Mammary epithelial cell (primary cell): ENCODE measurements at places on chromosomes 2 and 18.

GRCh38 chr2:205390866-205391265, 291.4 kb upstream of the NRP2 start:
- DNase-seq: no peak

DNA sequence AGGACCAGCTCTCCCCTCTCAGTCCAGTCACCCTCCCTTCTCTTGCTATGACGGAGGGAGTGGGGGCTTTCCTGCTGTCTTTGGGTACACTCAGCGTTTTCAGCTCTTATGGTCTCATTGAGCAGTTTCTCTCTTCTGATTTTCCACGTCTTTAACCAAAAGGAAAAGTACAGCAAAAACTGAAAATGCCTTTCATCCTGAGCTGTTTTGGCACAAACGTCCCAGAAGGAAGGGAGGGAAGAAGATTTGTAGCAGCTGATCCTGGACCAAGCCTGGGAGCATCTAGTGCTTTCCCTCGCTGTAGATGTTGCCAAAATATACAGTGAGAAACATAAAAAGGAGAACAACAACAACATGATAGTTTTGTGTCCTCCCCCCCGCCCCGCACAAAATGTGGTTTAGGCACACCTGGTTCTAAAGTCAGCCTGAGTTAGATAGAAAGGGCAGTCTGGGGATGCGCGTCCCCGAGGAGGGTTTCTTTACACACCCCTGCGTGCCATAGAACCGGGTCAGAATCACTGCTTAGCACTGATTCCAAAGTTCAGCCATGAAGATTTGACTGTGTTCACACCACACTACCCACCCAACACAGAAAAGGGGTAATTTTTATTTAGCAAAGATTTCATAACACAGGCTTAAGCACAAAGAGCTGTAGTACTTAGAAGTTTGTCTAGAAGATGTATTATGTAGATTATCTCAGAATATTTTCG, 53.4 kb downstream of the SLC40A1 start:
- DNase-seq: no peak

GRCh38 chr2:98123286-98123685, 36.3 kb downstream of the VWA3B start:
- DNase-seq: no peak

GRCh38 chr2:152446213-152446612, 111.2 kb downstream of the FMNL2 start:
- no peak for DNase-seq

GRCh38 chr2:15334644-15335326, 226.3 kb downstream of the NBAS start:
- DNase-seq: peak; percentile 68

DNA sequence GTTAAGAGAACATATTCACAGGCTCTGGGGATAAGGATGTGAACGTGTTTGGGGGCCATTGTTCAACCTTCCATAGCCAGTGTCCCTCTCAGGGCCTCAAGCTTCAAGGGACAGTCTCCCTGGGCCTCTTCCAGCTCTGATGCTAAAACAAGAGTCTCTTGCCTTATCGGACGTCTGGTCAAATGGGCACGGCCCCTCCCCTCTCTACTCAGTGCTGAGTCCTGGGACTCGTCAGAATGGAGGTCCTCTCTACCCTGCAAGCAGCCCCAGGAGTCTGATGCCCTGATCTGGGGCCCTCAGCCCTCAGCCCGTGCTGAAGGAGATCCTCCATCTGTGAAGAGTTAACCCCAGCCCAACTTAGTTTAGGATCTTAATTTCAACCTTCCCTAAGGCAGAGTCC, 198.2 kb downstream of the ZFP36L2 start:
- no peak for DNase-seq

DNA sequence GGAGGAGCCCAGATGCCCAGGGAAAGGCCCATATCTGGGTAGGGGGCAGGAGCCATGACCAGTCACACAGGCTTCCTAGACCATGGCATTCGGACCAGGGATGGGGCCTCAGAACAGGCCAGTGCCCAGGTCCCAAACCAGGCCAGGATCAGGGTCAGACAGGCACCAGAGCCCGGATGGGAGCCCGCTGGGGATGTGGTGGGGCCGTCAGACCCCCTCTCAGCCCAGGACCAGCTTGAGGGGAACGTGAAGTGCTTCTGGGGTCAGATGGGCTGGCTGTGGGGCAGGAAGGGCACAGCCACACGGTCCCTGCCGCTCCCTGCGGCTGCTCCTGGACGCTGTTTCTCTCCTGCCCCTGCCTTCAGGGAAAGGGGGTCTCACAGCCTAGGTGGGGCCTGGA, 39.1 kb downstream of the SNED1 start:
- no peak for DNase-seq

GRCh38 chr2:72889991-72890390, 2.8 kb downstream of the SPR start:
- DNase-seq: no peak

DNA sequence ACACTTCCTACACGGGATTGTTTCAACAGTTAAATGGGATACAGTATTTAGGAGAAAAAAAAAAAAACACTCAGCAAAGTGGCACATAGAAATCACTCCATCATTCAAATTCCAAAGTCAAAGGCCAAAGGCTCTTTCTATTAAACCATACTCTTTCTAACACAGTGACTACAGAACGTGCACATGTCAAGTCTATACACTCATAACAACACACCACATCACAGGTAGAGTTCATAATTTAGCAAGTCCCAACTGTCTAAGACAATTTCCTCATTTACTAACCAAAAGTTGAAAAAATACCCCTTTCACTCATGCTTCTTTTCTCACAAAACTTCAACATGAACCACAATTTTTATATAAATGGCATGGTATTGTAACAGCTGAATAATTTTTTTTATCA, 70.8 kb downstream of the MBOAT2 start:
- no peak for DNase-seq

DNA sequence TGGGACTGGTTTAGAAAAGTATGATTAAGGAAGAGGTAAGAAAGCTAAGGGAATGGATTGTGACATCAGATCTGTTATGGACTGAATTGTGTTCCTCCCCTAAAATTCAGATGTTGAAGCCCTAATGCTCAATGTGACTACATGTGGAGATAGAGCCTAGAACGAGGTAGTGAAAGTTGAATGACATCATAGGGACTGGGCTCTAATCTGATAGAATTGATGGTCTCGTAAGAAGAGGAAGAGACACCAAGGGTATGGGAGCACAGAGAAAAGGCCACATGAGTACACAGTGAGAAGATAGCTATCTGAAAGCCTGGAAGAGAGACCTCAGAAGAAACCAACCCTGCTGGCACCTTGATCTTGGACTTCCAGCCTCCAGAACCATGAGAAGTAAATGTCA, 178.3 kb downstream of the TRIB2 start:
- no peak for DNase-seq

GRCh38 chr2:120452131-120452530, 106.2 kb downstream of the INHBB start:
- DNase-seq: no peak

DNA sequence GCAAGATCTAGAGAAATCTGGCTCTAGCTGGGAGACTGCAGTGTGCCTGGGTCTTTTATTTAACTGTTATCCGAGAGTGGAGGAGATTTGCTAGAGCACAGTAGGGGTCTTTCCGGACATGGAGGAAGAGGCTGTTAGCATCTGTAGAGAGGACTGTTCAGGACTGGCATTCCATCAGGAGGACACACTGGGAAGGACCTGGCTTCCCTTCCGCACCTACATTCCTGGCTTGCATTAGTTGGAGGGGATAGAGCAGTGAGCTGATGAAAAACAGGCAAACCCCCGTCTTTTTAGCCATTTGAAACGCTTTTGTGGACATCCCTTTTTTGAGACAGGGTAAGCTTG, 874 bp upstream of the PIEZO2 start:
- no peak for DNase-seq

DNA sequence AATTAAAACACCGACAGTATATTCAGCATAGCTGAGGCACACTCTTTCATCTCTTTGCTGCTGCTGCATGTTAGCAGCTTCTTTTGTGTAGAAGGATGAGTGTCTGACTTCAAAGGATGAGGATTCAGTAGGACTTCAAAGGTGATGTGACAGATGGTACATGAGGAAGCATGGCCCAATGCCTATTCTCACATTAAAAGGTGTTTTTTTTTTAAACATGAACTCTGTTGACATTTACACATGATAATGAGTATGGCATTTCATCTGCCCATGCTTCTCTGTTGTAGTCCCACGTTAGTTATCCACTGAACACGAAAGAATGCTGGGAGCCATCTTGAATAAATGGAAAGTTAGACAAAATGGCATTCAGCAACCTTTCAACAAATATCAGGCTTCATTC, 1950.8 kb upstream of the PIK3C3 start:
- DNase-seq: no peak

DNA sequence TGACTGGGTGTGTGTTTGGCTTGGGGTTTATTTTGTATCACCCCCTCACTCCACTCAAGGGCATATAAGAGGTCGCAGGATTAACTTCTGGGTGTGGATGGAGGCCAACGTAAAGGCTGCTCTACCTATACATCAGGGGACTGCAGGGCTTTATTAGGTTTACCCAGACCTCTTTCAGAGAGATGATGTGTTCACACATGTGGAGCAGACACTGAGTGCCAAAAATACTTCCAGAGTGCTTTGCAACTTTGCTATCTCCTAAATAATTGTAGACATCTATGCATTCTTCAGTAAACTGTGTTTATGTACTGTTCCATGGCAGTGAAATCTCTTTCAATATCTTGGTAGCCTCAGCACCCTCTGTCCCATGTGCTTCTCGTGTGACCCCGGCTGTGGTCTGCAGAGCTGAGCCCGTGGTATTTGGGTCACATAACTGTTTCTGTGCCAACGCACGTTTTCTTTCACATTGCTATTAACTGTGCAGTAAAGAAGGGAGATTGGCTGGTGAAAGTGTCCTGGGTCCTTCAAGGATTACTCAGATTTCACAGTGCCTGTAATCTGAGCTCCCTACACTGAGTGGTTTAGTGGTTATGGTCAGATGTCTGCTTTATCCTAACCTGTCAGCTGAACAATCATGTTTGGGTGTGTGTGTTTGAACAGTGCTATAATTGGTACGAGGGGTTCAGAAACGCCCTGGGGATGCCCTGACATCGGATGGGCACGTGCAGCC, 208.1 kb downstream of the VAPA start:
- no peak for DNase-seq

DNA sequence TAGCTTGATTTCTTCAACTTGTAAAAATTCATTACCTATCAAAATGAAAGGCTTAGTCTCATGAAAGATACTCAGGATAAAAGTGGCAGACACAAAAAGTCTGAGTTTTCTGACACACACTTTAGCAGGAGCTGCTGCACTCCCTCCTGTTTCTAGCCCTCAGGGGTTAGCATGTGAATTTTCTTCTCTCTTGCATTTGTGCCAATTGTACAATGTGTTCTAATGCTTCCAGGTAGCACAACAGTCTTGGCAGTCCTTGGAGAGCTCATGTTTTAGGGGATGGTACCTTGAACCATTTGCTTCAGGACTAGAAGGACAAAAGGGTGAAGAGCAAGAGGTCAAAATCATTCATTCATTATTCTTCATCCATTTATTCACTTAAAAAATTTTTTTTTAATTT, 316.8 kb downstream of the AFF3 start:
- no peak for DNase-seq

DNA sequence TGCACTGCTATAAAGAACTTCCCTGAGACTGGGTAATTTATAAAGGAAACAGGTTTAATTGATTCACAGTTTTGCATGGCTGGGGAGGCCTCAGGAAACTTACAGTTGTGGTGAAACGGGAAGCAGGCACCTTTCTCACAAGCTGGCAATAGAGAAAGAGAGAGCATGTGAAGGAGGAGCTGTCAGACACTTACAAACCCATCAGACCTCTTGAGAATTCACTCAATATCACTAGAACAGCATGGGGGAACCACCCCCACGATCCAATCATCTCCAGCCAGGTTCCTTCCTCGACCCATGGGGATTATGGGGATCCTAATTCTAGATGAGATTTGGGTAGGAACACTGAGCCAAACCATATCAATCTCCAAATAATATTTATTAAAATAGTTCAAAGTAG, 729.2 kb upstream of the DDX18 start:
- DNase-seq: no peak

- no peak for DNase-seq
Measured at GRCh38 chr2:122884889-122885288, 1129.4 kb downstream of the TSN start.

DNA sequence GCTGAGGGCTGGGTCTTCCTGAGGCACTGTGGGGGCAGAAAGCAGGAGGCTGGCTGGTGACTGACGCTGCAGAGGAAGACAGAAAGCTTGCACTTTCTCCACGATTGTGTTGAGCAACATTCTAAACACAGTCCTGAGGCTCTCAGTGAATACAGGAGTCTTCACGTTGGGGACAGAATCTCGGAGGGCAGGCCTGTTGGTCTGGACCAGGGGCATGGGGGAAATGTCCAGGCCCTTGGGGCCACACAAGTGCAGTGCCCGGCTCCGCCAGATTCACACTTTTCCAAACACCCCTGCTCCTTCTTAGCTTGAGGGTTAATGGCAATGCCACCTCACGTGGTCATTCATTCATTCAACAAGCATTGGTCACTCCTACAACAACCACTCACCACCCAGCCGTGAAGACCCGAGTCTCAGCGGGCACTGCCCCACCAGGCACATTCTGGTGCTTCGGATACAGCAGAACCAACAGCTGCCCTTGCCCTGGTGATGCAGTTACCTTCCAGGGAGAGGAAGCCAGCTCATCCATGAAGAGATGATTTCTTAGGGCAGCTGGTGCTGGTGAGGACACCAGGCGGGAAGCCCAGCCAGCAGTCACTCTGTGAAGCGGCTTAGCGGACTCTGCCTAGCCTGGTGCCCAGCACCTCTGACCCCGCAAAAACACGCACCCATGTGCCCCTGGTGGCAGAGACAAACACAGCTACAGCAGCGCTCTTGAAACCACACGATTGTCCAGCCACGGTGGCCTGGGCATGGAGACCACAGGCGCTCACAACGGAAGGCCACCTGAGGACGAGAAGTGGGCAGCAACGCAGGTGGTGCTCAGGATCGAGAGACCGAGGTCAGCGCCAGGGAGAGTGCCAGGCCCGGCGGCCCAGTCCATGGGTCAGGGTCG, 10.9 kb upstream of the GPC1 start:
- no peak for DNase-seq

DNA sequence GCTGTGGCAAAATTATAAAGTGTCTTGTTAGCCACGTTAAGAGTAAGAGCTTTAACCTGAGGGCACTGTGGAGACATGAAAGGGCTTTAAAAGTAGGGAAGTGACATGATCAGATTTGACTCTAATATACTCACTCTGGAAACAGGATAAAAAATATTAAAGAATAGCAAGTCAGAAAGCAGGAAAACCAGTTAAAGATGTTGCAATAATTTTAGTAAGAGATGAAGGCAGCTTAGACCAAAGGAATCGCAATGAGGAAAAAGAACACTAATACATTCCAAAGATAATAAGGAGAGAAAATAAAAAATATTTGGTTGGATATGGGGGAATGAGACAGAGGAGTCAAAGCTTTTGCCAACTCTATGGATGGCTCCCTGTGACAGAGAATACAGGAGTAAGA, 183.8 kb downstream of the DYM start:
- no peak for DNase-seq

DNA sequence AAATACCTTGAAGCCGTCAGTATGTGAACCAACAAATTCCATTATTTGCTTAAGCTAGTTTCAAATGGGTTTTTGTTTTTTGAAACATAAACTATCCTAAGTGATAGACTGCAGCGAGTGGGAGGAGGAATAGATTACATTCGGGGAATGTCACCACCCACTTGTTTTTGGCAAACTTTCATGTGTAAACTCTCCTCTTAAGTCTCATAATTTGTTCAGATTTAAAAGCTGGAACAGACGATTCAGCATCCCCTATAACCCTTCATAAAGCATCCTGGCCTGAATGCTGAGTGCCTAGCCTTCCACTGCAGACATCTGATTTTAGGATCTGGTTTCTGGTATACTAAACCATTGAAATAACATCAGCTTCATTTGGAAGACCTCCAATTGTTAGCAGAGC, 51.0 kb downstream of the CPO start:
- DNase-seq: no peak
